NCI-H524 (cell line): ENCODE measurements at places on chromosomes 11 and 22.

DNA sequence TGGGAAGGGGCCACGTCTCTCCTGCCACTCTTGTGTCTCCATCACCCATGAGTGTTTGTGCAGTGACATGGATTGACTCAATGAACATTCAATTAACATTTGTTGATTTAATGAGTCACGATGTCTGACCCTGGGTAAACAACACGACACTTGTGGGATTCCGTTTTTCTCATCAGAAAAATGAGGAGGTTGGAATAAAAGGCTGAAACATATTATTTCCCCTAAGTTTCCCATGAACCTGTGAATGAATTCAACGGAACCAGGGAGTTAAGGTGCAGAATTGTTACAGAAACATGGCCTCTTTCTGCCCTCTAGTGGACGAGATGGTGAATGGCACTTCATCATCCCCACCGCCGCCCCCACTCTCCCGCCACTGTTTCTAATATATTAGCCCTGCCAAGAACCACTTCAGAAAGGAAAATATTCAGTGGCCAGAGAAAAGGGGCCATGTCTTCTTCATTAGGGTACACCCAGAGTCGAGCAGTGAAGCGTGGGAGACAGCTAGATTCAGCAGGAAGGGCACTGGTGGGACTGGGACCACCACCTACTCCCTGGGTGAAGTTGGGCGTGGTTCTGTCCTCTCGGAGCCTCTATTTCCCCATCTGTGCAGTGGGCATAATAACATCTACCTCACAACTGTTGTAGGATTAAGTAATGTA is 46.3 kb upstream of the SYT13 start:
- DNase-seq: no peak

- DNase-seq: no peak
These were observed 142.5 kb downstream of the C11orf91 start for GRCh38 chr11:33558097-33558496.

DNA sequence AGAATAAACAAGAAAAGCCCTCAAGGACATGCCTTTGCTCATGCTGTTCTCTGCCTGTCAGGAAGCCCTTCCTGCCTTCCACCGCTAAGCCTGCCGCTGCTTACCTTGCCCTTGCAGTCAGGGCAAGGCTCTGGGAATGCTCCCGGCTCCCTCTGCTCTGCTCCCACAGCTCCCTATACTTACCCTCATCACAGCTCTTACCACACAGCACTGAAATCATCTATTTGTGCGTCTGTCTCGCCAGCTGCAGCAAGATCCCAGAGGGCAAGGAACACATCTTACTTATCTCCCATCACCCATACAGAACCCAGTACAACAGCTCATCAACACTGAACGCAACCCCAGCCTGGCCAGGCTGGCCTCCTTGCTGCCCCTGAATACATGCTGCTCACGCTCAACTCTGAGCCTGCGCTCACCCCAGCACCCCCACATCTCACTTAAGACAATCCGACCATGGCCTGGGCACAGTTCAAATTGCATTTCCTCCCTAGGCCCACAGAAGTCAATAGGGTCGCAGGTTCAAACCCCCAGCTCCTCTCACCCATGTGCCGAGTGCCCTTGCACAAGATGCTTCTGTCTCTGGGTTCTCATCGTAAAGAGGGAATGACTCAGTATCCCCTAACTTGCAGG is 161.8 kb downstream of the IGLL1 start:
- DNase-seq: no peak

GRCh38 chr11:44606472-44606871 is 41.0 kb downstream of the CD82 start:
- peak; percentile 84 for DNase-seq

DNA sequence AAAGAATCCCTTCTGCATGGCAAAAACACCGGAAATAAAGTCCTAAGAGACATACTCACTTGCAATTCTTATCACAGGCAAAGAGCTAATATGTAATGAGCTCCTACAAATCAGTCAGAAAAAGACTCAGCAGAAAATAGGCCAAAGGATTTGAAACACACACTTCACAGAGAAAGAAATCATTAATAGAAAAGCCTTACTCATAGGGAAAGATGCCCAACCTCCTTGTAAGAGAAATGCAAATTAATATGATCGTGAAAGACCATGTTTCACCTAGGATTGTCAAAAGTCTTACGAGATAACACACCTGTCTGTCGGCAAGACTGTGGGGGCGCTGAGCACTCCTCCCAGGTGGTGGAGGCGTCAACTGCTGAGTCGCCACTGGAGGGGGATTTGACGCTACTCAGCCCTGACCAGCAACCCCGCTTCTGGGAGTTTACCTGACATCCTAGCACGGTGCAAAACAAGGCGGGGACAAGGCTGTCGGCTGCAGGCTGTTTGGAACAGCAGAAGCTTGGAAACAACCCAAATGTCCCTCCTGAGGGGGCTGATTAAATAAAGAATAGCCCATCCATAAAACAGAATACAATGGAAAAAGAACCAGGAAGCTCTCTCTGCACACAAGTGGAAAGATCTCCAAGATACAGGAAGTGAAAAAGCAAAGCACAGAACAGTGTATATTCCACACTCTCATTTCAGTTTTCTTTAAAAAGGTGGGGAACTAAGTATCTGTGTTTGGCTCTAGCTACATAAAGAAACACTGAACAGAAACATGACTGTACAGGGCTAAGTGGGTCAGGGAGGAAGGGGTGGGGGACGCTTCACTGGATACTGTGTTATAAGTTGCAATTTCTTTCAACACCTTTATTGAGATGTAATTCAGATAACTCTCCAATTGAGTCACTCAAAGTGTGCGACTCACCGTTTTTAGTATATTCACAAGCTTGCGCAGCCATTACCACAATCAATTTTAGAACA is 11.5 kb downstream of the CSNK1E start:
- no peak for DNase-seq

DNA sequence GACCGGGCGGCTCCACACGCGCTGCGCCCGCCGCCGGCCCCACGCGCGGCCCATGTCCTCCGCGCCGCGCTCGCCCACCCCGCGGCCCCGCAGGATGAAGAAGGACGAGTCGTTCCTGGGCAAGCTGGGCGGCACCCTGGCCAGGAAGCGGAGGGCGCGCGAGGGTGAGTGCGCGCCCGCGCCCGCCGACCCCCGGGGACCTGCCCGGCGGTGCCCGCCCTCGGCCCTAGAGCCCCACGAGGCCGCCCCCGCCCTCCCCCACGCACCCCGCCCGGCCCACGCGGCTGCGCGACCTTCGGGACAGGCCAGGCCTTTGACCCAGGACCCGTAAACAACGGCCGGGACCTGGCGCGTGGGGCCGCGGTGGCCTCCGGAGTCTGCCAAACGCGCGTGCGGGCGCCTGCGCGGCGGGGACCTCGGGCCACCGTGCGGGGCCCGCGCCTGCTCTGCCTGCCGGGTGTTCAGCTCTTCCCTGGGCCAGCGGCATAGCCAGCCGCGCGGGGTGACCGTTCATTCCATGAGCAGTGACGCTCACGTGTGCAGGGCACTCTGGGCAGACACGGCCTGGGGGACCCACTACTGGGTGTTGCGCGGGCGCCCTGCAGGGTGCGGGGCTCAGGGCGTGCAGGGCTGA is at the start of gene PARVB:
Gene PARVB, plus strand, starts transcription at position 15 of the 634 bp plus-strand sequence. Its CDS starts 38 bp downstream, at position 53.
- DNase-seq: no peak

- DNase-seq: peak; percentile 38
These were observed 107.6 kb upstream of the ASPHD2 start for GRCh38 chr22:26321469-26321913.

DNA sequence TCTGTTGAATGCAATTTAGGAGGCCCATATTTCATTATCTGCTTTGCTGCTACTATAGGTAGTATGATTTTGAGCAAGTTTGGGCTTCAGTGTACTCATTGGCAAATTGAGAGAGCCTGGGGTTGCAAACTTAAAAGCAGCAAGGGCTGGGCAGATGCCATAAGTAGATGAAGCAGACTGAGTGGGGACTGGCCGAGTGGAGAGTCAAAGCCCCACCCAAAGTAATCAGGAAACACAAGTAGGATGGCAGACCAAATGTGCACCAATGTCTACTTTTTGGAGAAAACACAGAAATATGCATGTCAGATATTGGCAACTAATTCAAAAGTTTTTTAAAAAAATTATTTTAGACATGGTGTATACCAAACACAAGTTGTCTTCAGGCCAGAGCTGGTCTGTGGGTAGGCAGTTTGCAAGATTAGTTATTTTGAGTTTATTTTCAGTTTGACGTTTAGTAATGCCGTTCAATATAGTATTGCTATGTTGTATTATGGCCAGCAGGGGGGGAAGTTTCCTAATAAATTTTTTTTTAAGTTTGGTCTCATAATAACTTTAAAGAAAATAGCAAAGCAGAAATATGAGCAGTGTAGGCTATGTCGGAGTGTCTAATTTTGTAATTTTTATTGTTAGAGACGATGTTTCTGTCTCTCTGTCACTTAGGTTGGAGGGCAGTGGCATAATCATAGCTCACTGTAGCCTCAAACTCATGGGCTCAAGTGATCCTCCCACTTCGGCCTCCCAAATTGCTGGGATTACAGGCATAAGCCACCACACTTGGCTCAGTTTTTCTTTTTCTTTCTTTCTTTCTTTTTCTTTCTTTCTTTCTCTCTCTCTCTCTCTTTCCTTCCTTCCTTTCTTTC is 105.1 kb downstream of the HIPK3 start:
- no peak for DNase-seq

DNA sequence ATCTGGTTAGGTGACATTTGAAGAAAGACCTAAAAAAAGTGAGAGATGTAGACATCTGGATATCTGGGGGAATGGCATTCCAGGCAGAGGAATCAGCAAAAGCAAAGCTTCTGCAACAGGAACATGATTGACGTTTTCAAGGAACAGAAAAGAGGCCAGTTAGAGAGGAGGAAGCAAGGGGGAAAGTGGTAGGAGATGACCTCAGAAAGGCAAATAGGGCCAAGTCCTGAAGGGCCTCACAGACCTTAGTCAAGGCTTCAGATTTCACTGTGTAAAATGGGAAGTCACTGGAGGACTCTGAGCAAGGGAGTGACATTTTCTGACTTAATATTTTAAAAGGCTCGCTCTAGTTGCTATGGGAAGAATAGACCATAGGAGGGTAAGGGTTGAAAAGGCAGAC is 9.7 kb downstream of the DEUP1 start:
- DNase-seq: no peak

DNA sequence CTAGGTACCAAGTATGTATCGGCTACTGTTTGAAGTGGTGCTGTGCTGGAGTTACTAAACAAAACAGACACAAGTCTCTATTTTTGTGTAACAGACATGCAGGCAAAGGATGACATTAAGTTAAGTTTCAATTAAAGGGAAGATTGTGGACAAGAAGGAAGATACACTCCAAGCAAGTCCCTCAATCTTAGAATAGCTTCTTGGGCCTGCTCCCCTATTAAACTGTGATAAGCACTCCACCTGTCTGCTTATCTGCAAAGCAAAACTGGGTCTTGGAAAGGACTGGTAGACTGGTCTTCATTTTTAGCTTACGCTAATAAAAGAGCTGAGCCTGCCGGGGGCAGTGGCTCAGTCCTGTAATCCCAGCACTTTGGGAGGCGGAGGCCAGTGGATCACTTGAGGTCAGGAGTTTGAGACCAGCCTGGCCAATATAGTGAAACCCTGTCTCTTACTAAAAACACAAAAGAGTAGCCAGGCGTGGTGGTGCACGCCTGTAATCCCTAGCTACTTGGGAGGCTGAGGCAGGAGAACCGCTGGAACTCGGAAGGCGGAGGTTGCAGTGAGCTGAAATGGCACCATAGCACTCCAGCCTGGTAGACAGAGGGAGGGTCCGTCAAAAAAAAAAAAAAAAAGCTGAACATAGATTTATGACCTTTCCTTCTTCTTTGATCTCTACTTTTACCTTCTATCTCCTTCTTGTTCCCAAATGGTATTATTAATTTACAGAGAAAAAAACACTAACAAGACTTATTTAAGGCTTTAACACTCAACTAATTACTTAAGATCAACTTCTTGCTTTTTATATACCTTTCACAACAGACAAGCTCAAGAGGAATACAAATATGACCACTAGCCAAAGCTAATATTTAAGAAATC is 4.1 kb downstream of the DDX17 start:
- no peak for DNase-seq

- DNase-seq: peak; percentile 87
These were observed 620.7 kb upstream of the ARHGAP42 start for GRCh38 chr11:100066399-100066798.

GRCh38 chr11:17354601-17354991 is 3.0 kb downstream of the NCR3LG1 start:
- peak; percentile 69 for DNase-seq

- DNase-seq: no peak
These were observed 63.9 kb downstream of the SYN3 start for GRCh38 chr22:32994041-32994830.

DNA sequence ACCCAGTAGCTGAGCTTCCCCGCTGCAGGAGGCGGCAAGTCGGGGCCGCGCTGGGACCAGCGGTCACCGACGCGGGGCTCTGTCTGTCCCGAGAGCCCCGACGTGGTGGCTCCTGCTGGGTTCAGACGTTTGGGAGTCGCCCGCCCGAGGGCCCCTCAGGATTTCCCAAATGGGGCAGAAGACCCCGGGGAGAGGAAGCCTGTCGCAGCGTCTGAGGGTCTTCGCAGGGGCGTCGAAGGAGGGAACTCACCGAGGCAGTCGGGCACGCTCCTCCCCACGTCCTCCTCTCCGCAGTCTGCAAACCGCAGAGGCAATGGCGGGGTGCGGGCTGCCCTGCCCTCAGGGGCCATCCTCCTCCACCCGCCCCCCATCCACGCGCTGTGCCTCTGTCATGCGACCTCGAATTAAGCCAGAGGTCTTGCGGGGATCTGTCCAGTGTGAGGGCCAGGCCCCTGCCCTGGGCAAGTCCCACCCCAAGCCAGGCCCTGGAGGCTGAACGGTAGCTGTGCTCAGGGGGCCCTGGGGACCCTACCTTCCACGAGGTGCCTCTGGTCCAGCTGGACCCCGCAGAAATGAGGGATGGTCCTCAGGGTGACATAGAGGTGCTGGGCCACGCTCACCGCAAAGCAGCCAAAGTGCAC is 12.5 kb downstream of the IL17REL start:
- no peak for DNase-seq

- DNase-seq: no peak
These were observed 14.5 kb upstream of the PHLDA2 start for GRCh38 chr11:2943711-2944118.

GRCh38 chr22:23889620-23890019 is 4.6 kb upstream of the MIF start:
- peak; percentile 17 for DNase-seq
